Adrenal gland (tissue), 19 donors: ENCODE measurements at places on chromosomes 7 and 10. TPM values are rescaled to one million over a fixed set of nuclear protein-coding genes. Genes with fewer than 3 reads are reported as not detected.

Gene PTPRZ1
- total RNA-seq, result 1.9 TPM

Gene PIK3AP1
- 8.7 TPM for total RNA-seq

Gene PPP1R17
- total RNA-seq, result not detected

Gene GIMAP7
- 23.2 TPM for total RNA-seq

Gene PRKAR1B
- 11.4 TPM for total RNA-seq

Gene SPDYE1
- total RNA-seq, result not detected

Gene A1CF
- total RNA-seq, result not detected

Gene POLR3A
- total RNA-seq, result 16.1 TPM

Gene PRF1
- total RNA-seq, result 2.1 TPM

Gene RADIL
- total RNA-seq, result 2.7 TPM

GRCh38 chr7:105878746-105879605 is 2.6 kb upstream of the ATXN7L1 start:
- H3K36me3 ChIP-seq, result no peaks in the 10 kb centered on the region
- no peak overlapping the region for H3K4me3 ChIP-seq
- peaks cover 23% of the 10 kb centered on the region for H3K4me1 ChIP-seq
- no peak for DNase-seq
- no peak overlapping the region for H3K27ac ChIP-seq
- H3K27me3 ChIP-seq, result no peaks in the 10 kb centered on the region

GRCh38 chr10:26810435-26811026 is 50.2 kb downstream of the ABI1 start:
- H3K36me3 ChIP-seq, result no peaks in the 10 kb centered on the region
- no peaks in the 10 kb centered on the region for H3K27me3 ChIP-seq
- H3K4me3 ChIP-seq, result no peak overlapping the region
- H3K27ac ChIP-seq, result no peak overlapping the region
- peaks cover 4% of the 10 kb centered on the region for H3K4me1 ChIP-seq
- no peak for DNase-seq

DNA sequence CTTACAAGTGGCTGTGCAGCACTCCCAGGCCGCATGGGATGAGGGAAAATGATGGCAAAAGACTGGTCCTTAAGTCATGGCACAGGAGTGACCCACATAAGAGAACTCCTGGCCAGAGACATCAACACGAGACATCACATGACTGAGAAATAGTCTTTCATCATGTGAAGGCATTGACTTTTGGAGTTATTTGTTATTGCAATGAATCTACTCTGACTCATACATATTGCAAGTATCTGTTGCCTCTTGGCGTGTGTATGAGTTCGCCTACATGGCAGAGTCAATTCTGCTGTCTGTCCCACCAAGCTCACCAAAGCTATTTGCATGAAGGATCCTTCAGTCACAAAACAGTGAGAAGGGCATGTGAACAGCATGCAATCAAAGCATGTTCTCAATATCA is 59.7 kb upstream of the HABP2 start:
- peak overlapping the region; percentile 38 for H3K27ac ChIP-seq
- no peak overlapping the region for H3K4me3 ChIP-seq
- no peaks in the 10 kb centered on the region for H3K36me3 ChIP-seq
- H3K4me1 ChIP-seq, result peaks cover 17% of the 10 kb centered on the region

DNA sequence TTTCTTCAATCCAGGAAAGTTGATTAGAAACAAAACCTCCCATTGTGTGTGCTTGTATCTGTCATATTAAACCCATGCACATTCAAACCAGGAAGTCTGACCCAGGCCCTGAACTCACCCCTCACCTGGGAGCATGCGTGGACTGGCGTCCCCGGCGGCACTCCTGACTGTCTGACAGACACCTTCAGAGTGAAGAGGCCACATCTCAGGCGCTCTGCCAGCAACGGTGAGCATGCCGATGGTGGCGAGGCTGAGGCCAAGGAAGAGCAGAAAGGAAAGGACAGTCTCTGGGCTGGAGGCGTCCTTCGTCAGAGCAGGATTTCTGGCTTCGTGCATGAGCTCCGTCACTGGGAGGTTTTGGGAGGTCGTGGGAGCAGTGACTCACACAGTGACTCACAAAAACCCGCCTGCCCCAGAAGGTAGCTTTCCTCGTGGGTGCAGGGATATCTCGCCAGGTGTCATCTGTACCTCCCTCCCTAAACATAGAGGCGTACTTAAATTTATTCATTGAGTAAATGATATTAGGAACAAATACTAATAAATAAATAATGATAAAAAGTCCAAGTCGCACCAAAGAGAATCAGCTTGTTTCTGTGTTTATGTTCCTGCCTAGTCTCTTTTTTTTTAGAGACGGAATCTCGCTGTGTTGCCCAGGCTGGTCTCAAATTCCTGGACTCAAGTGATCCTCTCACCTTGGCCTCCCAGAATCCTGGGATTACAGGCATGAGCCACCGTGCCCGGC is 13.5 kb downstream of the IQCE start:
- H3K36me3 ChIP-seq, result no peaks in the 10 kb centered on the region
- peak overlapping the region; percentile 58 for H3K27ac ChIP-seq
- no peak overlapping the region for H3K4me3 ChIP-seq
- no peaks in the 10 kb centered on the region for H3K27me3 ChIP-seq
- peak; percentile 86 for DNase-seq
- peaks cover 21% of the 10 kb centered on the region for H3K4me1 ChIP-seq

GRCh38 chr7:76086070-76086469 is 38.2 kb downstream of the MDH2 start:
- no peak overlapping the region for H3K4me3 ChIP-seq
- no peaks in the 10 kb centered on the region for H3K36me3 ChIP-seq
- no peak for DNase-seq
- H3K27me3 ChIP-seq, result no peaks in the 10 kb centered on the region
- H3K27ac ChIP-seq, result no peak overlapping the region

GRCh38 chr7:7104971-7105370 is 77.4 kb upstream of the C1GALT1 start:
- DNase-seq, result no peak
- no peak overlapping the region for H3K4me3 ChIP-seq
- H3K4me1 ChIP-seq, result peaks cover 5% of the 10 kb centered on the region
- H3K36me3 ChIP-seq, result no peaks in the 10 kb centered on the region
- no peak overlapping the region for H3K27ac ChIP-seq

- no peaks in the 10 kb centered on the region for H3K4me1 ChIP-seq
- no peak for DNase-seq
Measured at GRCh38 chr7:33500703-33501701, 371.6 kb downstream of the BBS9 start.

DNA sequence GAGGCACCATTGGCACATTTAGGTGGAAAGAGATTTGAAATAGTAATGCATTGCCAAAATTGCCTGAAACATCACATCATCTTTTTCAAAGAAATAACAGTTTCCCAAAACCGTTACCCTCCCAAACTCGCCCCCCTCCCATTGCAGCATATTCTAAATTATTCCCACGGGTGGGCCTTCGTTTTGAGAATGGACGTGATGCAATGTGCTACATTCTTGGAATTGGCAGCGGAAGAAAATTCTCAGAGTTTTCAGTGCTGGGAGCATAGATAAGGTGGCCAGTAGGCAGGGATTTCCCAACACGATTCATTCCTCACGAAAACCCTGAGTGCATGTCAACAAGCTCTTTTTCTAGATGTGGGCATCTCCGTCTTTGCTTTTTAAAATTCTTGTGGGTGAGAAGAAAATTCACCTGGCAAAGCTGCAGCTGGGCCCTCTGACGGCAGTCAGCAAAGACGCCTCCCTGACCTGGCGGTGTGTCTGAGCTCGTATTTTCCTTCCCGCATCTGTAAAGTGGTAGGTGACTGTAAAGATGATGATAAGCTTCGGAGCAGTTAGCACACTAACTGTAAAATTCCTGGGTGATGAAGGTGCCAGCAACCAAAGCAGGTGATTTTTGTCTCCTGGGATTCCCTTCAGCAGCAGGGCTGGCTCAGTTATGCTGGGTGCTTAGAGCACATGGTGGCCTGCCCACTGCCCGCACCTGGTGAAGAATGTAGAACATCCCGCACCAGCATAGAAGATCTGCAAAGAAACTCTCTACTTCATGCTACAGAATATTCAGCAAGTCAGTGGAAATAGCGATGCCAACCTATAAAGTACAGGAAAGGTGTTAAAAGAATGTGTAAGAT is 141.9 kb upstream of the KLF6 start:
- no peak for DNase-seq
- H3K4me3 ChIP-seq, result no peak overlapping the region

GRCh38 chr7:9507290-9507689 is 1073.9 kb downstream of the NXPH1 start:
- no peaks in the 10 kb centered on the region for H3K4me1 ChIP-seq
- no peaks in the 10 kb centered on the region for H3K27me3 ChIP-seq
- H3K36me3 ChIP-seq, result no peaks in the 10 kb centered on the region
- H3K4me3 ChIP-seq, result no peak overlapping the region
- no peak for DNase-seq

GRCh38 chr10:52194191-52194590 is 119.9 kb upstream of the DKK1 start:
- DNase-seq, result no peak
- H3K4me1 ChIP-seq, result no peaks in the 10 kb centered on the region
- H3K36me3 ChIP-seq, result no peaks in the 10 kb centered on the region
- H3K27ac ChIP-seq, result no peak overlapping the region

DNA sequence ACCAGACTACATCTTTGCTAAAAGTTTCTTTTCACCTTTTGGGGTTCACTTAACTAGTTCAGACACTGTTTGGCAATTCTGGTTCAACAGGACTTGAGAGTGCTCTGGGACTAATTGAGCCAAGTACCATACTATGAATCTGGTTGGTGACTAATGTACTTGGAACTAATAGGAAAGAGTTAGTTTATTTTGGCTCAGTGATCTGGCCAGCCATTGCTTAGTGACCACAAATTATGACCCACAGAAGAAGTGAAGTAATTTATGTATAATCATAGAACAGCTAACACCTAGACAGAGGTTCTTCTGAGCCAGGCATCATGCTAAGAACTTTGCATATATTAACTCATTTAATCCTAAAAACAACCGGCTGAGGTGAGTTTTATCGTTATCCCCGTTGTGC is 126.5 kb upstream of the JCAD start:
- H3K36me3 ChIP-seq, result no peaks in the 10 kb centered on the region
- DNase-seq, result no peak
- H3K27me3 ChIP-seq, result no peaks in the 10 kb centered on the region
- no peaks in the 10 kb centered on the region for H3K4me1 ChIP-seq
- H3K4me3 ChIP-seq, result no peak overlapping the region

GRCh38 chr10:61329854-61330253 is 123.3 kb downstream of the TMEM26 start:
- H3K27ac ChIP-seq, result no peak overlapping the region
- H3K4me1 ChIP-seq, result no peaks in the 10 kb centered on the region
- DNase-seq, result no peak

- H3K4me1 ChIP-seq, result no peaks in the 10 kb centered on the region
- H3K27me3 ChIP-seq, result no peaks in the 10 kb centered on the region
- DNase-seq, result no peak
Measured at GRCh38 chr7:158229945-158230344, 357.7 kb downstream of the PTPRN2 start.

DNA sequence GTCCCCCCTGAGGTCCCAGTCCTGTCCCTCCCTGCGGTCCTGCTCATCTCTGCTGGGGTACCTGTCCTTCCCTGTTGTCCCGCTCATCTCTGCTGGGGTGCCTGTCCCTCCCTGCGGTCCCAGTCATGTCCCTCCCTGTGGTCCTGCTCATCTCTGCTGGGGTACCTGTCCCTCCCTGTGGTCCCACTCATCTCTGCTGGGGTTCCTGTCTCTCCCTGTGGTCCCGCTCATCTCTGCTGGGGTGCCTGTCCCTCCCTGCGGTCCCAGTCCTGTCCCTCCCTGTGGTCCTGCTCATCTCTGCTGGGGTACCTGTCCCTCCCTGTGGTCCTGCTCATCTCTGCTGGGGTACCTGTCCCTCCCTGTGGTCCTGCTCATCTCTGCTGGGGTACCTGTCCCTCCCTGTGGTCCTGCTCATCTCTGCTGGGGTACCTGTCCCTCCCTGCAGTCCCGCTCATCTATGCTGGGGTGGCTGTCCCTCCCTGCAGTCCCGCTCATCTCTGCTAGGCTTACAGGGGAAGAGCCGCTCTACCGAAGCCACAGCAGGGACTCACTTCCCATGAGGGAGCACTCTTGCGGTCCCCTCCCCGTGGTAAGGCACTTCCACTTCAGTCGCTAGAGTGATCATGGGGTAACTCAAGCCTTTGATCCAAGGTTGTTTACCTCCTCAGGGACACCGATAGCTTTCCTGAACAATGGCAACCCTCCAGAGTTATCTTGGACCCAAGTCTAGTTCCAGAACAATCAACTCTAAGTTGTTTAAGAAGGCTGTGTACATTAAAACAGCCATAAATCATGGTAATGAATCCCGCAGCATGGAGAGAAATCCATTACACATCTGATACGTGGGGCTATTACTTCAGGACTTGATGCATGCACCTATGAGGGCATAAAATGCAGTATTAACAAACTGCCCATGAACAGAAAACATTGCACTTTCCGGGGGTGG is 46.8 kb upstream of the MNX1 start:
- H3K27me3 ChIP-seq, result no peaks in the 10 kb centered on the region
- no peak overlapping the region for H3K27ac ChIP-seq
- no peaks in the 10 kb centered on the region for H3K36me3 ChIP-seq
- no peak overlapping the region for H3K4me3 ChIP-seq
- H3K4me1 ChIP-seq, result no peaks in the 10 kb centered on the region

GRCh38 chr10:131013281-131013912 is 298.1 kb downstream of the TCERG1L start:
- no peak overlapping the region for H3K4me3 ChIP-seq
- H3K36me3 ChIP-seq, result no peaks in the 10 kb centered on the region
- H3K27ac ChIP-seq, result no peak overlapping the region
- no peaks in the 10 kb centered on the region for H3K4me1 ChIP-seq
- DNase-seq, result no peak

DNA sequence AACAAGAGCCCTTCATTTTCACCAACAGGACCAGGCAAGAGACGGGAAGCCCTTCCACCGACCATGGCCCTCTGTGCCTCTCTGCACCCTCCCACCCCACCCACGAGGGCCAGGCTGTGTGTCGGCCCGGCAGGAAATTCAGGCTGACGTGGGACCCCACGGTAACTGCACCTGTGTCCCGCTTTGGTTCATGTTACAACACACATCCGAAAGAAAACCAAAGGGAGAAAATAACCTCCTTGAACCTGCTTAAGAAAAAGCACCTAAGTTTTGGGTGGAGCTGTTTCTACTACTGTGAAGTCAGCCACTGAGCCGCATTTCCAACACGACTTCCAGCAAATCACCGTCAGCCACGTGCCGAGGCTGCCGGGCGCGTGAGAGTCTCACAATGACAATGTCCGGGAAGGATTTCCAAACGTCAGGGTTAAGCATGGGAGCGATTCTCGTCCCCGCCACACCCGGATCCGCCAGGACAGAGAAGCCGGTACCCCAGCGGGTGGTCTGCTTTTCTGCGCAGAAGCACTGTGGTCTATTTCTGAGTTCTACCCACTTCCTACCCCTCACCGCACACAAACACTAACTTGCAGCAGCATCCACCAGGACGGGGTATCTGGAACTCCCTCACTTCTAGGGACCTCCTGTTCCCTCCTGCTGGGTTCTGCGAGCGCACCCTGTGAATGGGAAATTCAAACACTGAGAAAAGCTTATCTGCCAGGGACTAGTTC is 36.6 kb downstream of the AMZ1 start:
- no peaks in the 10 kb centered on the region for H3K4me1 ChIP-seq
- no peaks in the 10 kb centered on the region for H3K27me3 ChIP-seq
- no peaks in the 10 kb centered on the region for H3K36me3 ChIP-seq
- no peak overlapping the region for H3K4me3 ChIP-seq

- no peaks in the 10 kb centered on the region for H3K36me3 ChIP-seq
- H3K27me3 ChIP-seq, result no peaks in the 10 kb centered on the region
- H3K27ac ChIP-seq, result no peak overlapping the region
- H3K4me1 ChIP-seq, result peaks cover 15% of the 10 kb centered on the region
Measured at GRCh38 chr7:134891262-134891695, 95.0 kb upstream of the AGBL3 start.

- H3K36me3 ChIP-seq, result no peaks in the 10 kb centered on the region
- no peak overlapping the region for H3K27ac ChIP-seq
- no peaks in the 10 kb centered on the region for H3K27me3 ChIP-seq
- H3K4me3 ChIP-seq, result no peak overlapping the region
Measured at GRCh38 chr10:8967061-8967460, 912.6 kb downstream of the GATA3 start.
